Naive B cell (primary cell): ENCODE measurements at places on chromosomes 2 and 18.
A peak's percentile ranks its signal among the peaks of the same experiment; 100 is the strongest.

DNA sequence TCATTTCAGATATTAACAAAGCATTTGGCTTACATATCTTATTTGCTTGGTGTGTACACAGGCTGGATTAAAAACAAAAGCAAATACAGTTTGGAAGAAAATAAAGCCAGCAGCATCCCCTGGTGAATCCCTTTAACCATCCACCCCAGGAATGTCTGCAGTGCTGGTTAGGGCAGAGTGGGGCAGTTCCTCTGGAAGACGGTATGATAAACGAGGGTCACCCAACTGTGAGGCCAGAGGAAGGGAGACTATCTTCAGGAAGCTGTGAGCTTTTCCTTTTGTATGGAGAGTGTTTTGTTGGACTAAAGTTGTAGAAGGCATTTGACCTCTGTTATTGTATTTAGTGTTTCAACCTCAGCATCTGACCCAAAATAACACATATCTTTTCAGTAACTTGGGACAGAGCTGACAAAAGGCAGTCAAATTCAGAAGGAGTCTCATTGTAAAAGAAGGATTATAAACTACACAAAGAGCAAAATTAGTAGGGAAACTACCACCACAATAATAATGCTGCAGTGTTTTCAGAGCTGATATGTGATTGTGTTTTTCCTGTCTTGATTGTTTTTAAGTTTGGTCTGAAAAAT, 159.1 kb downstream of the FMNL2 start:
- no peak for DNase-seq

DNA sequence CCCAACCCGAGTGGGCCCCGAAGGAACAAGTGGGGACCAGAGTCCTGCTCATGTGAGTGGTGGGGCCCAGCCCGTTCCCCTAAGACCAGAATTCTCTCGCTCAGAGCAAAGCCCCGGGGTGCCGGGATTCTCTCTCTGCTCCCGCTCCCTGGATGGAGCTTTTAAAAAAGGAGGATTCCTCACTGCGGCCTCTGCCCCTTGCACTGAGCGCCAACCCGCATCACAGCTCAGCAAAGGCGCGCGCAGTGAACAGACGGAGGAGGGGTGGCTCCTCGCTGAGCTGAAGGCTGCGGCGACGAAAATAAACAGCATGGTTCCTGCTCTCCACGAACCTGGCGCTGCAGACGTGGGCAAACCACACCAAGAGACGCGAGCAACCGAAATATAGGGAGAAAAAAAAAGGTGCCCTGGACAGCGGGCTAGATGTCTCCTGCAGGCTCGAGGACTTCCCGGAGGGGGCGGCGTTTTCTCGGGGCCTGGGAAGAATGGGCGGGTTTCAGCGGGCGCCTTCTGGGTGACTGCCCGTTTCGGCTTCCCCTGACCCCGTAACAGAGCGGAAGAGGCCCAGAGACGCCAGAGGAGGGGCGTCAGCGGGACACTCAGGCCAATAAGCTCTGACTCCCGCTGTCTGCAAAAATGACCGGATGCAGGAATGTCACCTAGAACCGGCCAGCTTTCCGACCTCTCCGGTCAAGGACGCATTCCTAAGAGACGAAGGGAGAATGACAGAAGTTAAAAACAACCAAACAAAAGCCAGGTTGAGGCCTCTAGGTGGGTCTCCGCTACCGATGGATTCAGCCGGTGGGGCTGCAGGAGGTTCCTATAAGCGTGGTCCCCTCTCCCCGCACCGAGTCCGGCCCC, 819 bp upstream of the KLF11 start:
- DNase-seq = peak; percentile 40

- DNase-seq = peak; percentile 24
Observed at GRCh38 chr18:2337552-2338141, 233.7 kb downstream of the METTL4 start.

DNA sequence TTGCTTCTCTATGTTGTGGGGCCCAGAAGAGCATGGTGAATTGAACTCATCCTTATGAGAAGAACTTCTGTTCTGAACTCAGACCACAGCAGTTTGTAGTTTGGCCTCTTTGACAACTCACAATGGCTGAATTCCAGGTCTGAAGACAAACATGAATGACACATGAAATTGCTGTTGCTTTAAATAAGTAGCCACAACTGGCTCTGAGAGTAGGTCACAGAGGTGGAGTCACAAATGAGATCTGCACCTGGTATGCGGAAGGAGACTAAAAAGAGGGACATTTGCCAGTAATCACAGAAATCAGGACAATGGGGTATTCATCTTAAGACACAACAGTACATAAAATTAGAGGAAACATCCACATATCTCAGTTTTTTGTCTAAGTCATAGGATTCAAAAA, 290.3 kb upstream of the MMADHC start:
- no peak for DNase-seq

GRCh38 chr2:60957643-60958042, 59.9 kb upstream of the PEX13 start:
- no peak for DNase-seq

DNA sequence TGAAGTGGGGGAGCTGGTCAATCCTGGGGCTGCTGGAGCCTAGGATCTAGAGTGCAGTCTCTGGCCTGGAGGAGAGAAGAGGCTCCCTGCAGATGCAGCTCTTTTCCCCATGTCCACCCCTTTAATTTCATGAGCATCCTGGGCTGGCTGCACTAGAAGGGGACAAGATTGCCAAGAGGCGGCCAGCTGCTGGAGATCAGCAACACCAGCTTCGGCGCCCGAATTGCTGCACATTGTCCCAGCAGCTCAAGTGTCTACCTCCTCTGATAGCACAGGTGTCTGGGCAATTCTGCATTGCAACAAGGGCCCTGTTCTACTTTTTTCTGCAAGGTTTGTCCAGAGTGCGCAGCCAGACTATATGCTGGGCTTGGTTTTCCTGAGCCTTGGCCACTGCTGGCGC, 125.7 kb downstream of the AGAP1 start:
- DNase-seq = no peak

GRCh38 chr2:17133052-17133671, 385.1 kb downstream of the RAD51AP2 start:
- DNase-seq = no peak

DNA sequence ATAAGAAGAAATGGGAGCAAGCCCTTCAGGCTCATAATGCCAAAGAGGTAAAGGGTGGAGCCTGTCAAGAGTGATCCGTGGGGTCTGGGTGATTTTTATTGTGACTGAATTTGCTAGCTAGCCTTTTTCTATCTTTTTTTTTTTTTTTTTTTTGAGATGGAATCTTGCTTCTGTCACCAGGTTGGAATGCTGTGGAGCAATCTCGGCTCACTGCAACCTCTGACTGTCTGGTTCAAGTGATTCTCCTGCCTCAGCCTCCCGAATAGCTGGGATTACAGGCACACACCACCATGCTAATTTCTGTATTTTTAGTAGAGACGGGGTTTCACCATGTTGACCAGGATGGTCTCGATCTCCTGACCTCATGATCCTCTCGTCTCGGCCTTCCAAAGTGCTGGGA, 29.1 kb downstream of the DRC1 start:
- no peak for DNase-seq

- no peak for DNase-seq
Observed at GRCh38 chr18:676736-677135, 19.3 kb downstream of the TYMS start.

GRCh38 chr18:750456-750855, 38.0 kb upstream of the ENOSF1 start:
- no peak for DNase-seq

DNA sequence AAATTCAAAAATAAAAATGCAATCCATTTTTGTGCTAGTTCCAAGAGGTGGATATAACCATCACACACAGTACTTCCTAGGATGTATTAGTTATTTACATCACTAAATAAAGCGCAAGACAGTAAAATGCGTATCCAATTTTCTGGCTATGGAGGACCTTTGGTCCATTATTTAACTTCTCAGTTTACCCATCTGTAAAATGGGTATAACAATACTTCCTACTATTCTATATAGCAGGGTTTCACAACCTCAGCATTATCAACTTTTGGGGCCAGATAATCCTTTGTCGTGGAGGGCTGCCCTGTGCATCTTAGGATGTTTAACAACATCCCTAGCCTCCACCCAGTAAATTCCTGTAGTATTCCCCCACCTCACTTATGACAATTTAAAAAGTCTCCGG, 275.1 kb upstream of the PKDCC start:
- DNase-seq = no peak

GRCh38 chr2:138771534-138771933, 8.7 kb downstream of the NXPH2 start:
- DNase-seq = no peak

GRCh38 chr2:120110507-120110906, 97.6 kb downstream of the EPB41L5 start:
- no peak for DNase-seq

- no peak for DNase-seq
Observed at GRCh38 chr18:68489013-68489792, 225.7 kb downstream of the TMX3 start.

DNA sequence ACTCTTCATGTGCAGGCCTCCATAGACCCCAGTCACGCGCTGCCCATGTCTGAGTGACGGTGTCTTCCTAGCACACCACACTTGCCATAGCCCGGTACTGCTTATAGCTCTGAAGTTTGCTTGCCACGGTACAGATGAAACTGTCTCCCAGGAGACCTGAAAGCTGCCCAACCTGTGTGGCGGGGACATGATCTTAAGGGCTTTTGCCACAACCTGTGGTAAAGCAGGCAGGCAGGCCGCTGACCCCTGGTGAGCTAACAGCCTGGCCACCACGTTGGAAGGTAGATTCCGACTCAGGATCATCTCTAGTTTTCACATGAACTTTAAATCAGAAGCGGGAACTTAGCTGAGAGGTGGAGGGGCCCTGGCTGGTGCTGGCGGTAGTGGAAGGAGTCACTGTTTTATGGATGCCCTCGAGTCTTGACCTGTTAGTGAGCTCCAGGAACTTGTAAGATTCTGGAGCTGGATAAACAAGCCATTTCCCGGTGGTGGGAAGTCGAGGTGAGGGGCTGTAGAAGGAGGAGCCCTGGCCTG, 153.3 kb downstream of the ZNF236 start:
- DNase-seq = no peak

DNA sequence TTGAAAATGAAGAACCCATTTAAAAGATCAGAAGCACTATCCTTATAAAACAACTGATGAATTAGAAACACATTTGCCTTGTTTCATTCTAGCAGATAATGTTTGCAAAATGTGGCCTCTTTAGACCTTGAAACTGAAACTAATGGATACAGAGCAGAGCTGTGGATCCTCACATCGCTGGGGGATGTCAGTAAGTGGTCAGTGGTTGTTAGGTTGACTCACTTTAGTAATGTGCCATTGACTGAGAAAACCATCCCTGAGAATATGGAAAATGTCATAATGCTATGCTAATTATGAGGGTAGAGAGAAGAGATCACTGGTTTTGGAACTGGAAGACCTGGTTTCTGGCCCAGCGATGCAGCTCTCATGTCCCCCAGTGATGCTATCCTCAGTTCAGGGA, 176.7 kb downstream of the MYO1B start:
- DNase-seq = no peak
